ENCODE measurements at places on chromosomes 2 and 18.

DNA sequence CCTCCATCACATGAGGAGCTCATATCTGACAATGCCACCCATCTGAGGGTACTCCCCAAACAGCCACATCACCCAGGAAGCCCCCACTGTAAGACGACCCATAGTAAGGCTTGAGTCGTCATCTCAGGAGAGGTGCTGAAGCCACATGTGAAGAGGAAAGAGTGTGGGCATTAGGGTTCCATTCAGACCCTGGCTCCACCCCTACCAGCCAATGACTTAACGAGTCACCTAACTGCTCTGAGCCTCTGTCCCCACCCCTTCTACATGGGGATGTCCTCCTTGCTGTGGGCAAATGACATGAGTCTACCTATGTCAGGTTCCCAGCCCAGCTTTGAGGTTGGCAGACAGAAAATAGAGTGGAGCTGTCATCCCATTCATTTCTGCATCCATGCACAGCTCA lies 46.3 kb downstream of the C1QL2 start:
- DNase-seq: no peak

- no peak for DNase-seq
These were observed 27.2 kb upstream of the PDIA6 start for GRCh38 chr2:10839813-10840212.

DNA sequence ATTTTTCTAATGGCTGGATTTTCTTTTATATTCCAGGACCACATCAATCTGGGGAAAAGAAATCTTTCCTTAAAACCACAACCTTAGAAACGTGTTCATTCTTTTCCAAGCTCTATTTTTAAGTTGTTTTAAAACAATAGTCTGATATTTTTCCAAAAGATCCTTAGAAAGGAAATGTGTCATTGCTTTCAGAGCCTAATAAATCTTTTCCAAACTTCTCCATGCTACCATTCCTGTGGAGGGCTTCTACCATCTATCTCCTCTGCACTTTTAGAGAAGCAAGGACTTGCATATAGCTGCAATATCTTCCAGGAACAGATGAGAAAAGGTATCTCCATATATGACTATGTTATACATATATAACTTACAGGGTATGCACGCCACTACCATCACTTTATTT lies 21.2 kb downstream of the WDFY1 start:
- DNase-seq: no peak

GRCh38 chr18:55497825-55498403 lies 90.1 kb downstream of the TCF4 start:
- no peak for DNase-seq

DNA sequence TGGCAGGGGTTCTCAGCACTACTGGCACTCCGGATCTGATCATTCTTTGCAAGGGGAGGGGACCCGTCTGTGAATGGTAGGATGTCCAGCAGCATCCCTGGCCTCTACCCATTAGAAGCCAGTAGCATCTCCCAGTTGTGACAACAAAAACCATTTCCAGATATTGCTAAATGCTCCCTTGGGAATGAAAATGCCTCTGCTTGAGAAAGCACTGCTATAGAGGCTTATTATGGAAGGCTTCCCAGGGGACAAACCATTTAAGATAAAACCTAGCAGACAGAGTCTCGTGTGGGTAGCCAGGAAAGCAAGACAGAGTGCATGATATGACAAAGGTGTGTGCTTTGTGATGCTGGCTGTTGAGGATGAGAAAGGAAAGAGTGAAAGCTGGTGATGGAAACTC lies 273.7 kb downstream of the TMX3 start:
- peak; percentile 16 for DNase-seq

- DNase-seq: no peak
These were observed 122.5 kb upstream of the RND3 start for GRCh38 chr2:150609831-150610582.

GRCh38 chr2:127044165-127044718 lies 62.7 kb downstream of the BIN1 start:
- DNase-seq: no peak

GRCh38 chr2:56892382-56892781 lies 708.6 kb downstream of the CCDC85A start:
- DNase-seq: no peak

- no peak for DNase-seq
These were observed at the start of gene CYS1 for GRCh38 chr2:10079870-10080535. CYS1 (minus strand) TSS chr2:10080411; CDS start chr2:10080223, 188 bp downstream.

- no peak for DNase-seq
These were observed 250.9 kb downstream of the ICOS start for GRCh38 chr2:204187229-204188083.

GRCh38 chr2:145927131-145927950 lies 1407.4 kb upstream of the ZEB2 start:
- no peak for DNase-seq

DNA sequence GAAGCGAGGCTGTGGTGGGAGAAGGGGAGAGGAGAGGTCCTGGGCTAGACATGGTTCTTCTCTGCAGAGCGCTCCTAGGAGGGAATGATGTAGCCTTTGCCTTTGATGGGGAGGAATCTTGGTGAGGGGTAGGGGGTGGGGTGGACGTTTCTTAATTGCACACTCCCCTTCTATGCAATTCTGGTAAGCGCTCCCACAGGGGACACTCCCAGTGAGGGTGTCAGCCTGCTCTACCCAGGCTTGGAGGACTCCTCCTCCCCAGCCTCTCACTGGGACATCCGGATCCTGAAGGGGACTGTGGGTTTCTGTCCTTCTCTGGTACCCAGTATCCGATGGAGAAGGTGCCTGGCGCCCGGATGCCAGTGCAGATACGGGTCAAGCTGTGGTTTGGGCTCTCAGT lies 114.3 kb downstream of the DYSF start:
- no peak for DNase-seq

GRCh38 chr2:232894251-232894650 lies 24.2 kb downstream of the SNORC start:
- DNase-seq: no peak

GRCh38 chr18:70234667-70235459 lies 29.4 kb upstream of the RTTN start:
- DNase-seq: no peak

DNA sequence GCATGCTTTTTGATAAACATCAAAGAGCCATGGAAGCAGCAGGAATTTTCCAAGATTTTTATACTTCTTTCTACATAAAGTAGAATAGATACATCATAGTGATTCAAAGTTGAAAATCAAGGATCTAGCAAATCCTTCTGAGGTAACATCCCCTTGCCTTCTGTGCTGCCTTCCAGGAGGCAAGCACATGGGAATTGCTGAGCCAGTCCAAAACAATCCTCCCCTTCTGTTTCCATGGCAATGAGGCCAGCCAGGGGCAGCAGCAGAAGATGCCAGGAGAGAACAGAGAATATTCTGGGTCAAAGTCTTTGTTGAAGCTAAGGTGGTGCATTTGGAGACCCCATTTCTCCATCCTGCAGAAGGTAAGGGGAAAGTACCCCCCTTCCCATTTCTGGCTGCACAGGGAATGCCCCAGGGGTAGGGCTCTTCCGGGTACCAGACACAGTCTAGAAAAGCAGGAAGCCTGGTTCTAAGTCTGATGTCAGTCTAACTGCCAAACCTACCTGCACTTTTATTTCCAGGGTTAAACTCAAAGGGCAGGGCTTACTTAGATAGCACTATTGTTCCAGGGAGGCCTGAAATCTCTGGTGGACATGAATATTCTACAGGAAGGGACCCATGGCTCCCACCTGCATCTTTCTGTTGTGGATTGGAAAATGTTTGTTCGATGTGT lies 22.1 kb downstream of the CENPA start:
- DNase-seq: no peak

- DNase-seq: no peak
These were observed 38.8 kb upstream of the PSME4 start for GRCh38 chr2:54009549-54009948.

- DNase-seq: peak; percentile 33
These were observed 7.6 kb upstream of the PRKCE start for GRCh38 chr2:45643543-45644542.

GRCh38 chr2:64017811-64018700 lies 1.2 kb downstream of the VPS54 start:
- no peak for DNase-seq

GRCh38 chr18:23540867-23541266 lies 37.6 kb downstream of the RMC1 start:
- DNase-seq: no peak

DNA sequence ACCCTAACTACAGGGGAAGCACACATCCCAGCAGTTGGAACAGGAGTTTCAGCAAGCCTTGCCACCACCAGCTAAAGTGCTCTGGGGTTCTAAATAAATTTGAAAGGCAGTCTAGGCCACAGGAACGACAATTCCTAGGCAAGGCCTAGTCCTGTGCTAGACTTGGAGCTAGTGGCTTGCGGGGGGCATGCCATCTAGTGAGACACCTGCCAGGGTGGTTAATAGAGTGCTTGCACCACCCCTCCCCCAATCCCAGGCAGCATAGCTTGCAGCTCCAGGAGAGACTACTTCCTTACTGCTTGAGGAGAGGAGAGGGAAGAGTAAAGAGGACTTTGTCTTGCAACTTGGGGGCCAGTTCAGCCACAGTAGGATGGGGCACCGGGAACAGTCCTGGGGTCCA lies 101.8 kb downstream of the SLC39A10 start:
- no peak for DNase-seq

DNA sequence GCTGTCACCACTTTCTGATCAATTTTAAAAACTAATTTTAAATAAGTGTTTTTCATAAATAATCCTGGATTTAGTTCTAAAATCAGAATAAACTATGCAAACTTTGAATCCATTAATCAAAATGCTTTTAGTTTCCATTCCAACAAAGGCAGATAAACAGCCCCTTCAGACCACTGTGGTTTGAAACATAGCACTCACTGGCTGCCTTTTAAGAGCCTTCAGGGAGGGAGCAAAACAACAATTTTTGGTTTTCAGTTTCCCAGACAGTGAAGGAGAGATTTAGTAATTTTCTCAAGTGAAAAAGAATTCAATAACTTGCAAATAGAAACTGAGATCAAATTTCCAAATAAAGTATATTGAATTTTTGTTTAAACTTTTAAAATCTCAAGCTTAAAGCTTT lies 46.1 kb downstream of the CDK15 start:
- DNase-seq: no peak

GRCh38 chr2:234816056-234816455 lies 135.8 kb upstream of the SH3BP4 start:
- no peak for DNase-seq

DNA sequence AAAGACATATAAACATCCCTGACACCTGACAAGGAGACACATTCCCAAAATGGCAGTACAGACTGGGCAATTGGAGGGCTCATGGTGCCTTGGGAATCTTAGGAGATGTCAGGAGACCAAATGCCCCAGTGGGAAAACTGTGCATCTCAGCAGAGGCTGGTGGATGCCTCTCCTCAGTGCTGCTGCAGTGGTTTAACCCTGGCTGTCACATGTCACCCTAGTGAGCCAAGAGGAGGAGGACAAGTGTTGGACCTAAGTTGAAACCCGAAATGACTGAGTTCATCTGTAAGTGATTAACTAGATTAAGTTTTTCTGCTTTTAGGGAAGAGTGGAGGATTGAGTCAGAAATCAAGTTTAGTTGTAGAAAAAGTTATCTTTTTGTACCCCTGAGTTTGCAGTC lies 5.2 kb upstream of the NAGK start:
- DNase-seq: no peak

DNA sequence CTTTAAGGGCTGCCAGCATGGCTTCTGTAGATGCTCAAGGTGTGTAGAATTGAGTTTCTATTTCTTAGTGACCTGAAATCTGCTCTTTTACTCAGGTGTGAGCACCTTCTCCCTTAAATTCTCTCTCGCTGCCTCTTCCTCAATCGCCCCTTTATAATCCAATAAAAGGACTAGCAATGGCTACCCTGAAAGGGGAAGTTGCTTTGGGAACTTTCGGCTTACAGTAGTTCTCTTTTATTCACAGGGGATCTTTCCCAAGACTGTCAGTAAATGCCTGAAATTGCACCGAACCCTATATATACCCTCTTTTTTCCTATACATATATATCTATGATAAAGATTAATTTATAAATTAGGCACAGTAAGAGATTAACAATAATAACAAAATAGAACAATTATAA lies 121.8 kb downstream of the ACTR3 start:
- no peak for DNase-seq

- DNase-seq: no peak
These were observed 122.1 kb upstream of the SALL3 start for GRCh38 chr18:78857314-78858150.

GRCh38 chr18:48806551-48807261 lies 144.1 kb downstream of the SMAD7 start:
- no peak for DNase-seq

DNA sequence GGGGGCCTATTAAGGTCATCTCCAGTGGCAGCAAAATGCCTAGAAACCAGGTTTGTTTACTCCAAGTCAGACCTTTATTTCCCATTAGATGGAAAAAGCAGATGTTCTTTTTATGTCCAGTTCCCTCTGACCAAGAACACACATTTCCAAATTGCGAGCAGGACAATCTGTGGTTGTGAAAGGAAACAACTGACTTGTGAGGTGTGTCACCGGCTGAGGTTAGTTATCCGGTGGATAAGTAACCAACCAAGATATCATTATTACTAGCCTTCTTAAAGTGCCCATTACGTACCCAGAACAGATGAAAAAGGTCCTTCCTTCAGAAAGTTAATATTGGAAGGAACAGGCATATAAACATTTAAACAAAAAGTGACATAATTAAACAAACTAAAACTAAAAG lies 112.9 kb downstream of the THADA start:
- no peak for DNase-seq

GRCh38 chr2:197516393-197516761 lies 511 bp downstream of the MOB4 start:
- DNase-seq: no peak

- DNase-seq: peak; percentile 16
These were observed 2.4 kb downstream of the MARS2 start for GRCh38 chr2:197707316-197708213.

DNA sequence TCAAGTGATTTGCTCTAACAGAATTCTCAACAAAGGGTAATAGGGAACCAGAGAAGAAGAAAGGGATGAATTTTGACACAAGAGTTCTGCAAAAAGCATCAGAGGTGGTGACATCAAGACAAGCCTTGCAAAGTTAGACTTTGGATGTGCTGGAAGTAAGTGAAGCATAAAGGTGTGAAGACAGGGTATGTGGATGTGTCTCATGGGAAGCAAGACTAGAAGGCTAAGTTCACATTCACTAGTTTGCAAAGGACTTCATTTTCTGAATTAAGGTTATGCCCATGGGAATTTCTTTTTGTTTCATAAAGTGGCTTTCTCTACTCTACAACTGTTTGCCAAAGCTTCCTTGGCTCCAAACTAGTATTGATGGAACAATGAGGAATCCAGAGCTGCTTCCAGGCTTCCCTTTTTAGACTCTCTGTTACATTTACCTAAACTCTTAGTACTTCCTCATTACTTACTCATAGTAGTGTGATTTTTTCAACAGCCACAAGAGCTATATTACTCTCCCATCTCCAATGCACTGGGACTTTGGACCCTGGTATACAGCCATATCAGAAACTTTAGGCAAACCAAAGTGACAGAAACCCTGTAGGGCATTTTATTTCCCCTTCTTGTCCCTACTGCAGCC lies 21.1 kb upstream of the IHH start:
- DNase-seq: no peak
